GM04503 (cell line): ENCODE measurements at places on chromosomes 2 and 18.

- DNase-seq: no peak
Observed at GRCh38 chr2:133802409-133803039, 234.3 kb upstream of the NCKAP5 start.

- no peak for DNase-seq
Observed at GRCh38 chr18:10487154-10487553, 32.7 kb downstream of the APCDD1 start.

DNA sequence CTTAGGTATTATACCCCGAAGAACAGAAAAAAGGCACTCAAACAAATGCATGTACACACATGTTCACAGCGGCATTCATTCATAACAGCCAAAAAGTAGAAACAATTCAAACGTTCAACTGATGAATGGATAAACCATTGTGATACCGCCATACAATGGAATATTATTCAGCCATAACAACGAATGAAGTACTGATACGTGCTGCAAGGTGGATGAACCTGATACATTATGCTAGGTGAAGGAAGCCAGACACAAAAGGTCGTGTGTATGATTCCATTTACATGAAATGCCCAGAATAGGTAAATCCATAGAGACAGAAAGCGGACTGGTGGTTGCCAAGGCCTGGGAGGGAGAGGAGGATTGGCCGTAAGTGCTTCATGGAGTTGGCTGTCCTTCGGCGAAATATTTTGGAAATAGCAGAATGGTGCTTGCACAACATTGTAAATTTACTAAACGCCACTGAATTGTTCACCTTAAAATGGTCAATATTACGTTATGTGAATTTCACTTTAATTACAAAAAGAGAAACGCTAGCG, 750 bp upstream of the RMP24 start:
- DNase-seq: no peak

DNA sequence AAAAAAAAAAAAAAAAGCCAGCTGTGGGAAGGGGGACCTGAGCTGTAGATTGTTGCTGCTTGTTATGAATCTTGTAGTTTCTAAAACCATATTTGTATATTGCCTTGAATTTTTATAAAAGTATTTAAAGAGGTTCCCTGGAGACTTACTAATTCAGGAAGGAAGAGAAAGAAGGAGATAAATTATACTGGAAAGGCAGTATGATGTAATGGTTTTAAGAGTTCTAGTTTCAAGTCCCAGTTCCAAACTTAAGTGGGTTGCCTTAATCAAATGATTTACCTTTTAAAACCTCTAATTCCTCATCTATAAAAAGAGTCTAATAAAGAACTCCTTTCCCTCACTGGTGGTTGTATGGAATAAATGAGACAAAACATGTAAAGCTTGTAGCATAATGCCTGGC, 62.2 kb downstream of the PTRHD1 start:
- no peak for DNase-seq

DNA sequence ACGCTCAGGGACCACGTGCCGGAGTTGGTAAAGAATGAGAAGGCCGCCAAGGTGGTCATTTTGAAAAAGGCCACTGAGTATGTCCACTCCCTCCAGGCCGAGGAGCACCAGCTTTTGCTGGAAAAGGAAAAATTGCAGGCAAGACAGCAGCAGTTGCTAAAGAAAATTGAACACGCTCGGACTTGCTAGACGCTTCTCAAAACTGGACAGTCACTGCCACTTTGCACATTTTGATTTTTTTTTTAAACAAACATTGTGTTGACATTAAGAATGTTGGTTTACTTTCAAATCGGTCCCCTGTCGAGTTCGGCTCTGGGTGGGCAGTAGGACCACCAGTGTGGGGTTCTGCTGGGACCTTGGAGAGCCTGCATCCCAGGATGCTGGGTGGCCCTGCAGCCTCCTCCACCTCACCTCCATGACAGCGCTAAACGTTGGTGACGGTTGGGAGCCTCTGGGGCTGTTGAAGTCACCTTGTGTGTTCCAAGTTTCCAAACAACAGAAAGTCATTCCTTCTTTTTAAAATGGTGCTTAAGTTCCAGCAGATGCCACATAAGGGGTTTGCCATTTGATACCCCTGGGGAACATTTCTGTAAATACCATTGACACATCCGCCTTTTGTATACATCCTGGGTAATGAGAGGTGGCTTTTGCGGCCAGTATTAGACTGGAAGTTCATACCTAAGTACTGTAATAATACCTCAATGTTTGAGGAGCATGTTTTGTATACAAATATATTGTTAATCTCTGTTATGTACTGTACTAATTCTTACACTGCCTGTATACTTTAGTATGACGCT, 5.8 kb downstream of the MYCN start:
- no peak for DNase-seq

- no peak for DNase-seq
Observed at GRCh38 chr2:177313162-177313781, 48.7 kb upstream of the NFE2L2 start.

GRCh38 chr2:9315280-9315847, 108.0 kb downstream of the ITGB1BP1 start:
- DNase-seq: no peak

DNA sequence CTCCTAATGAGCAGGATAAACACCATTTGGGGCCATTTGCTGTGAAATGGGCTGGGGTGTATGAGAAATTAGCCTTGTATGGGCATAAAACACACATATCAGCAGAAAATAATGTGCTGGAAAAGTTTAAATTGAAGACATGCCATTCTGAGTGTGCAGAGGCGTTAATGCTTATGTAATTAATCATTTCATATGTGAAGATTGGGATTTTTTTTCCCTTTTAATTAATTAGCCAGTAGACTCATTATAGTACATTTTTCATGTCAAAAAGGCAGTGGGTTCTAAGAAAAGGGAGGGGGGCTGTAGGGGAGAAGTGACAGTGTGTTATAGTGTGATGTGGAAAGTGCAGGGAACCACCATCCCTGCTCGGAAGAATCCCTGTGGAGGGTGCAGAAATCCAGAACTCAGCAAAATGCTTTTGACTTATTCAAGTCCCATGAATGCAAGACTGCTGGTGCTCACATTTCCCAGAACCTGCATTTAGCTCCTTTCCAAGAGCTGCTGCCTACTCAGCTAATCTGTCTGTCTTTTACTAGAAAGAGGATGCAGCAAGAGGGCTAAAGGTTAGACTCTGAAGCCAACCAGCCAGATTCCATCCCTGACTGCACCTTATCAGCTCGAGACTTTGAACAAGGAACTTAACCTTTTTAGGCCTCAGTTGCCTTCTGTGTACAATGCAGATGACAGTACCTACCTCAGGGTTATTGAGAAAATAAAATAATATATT, 11.6 kb upstream of the COX7A2L start:
- DNase-seq: no peak

GRCh38 chr2:234165421-234165820, 114.9 kb downstream of the SPP2 start:
- peak; percentile 23 for DNase-seq

DNA sequence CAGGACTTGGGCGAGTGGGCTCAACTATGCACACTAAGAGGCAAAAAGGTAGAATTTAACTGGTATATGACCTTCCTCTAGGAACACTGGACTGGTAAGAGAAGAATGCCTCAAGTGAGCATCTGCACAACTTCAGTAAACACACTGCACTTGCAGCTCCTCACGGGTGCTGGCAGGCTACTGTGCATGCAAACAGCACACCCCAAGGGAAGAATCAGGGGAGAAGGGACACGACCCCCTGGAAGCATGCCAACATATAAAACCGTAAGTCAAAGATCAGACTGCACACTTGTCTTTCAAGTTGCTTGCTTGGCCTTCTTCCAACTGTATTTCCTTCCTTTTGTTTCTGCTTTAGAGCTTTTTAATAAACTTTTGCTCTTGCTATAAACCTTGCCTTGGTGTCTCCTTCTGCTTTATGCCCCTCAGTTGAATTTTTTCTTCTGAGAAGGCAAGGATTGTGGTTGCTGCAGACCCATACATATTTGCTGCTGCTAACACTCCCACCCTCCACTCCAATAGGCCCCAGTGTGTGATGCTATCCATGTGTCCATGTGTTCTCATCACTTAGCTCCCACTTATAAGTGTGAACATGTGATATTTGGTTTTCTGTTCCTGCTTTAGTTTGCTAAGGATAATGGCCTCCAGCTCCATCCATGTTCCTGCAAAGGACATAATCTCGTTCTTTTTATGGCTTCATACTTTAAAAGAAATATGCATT, 263.7 kb upstream of the SPOPL start:
- DNase-seq: no peak

- peak; percentile 57 for DNase-seq
Observed at GRCh38 chr2:128260239-128261138, 58.2 kb downstream of the HS6ST1 start.

DNA sequence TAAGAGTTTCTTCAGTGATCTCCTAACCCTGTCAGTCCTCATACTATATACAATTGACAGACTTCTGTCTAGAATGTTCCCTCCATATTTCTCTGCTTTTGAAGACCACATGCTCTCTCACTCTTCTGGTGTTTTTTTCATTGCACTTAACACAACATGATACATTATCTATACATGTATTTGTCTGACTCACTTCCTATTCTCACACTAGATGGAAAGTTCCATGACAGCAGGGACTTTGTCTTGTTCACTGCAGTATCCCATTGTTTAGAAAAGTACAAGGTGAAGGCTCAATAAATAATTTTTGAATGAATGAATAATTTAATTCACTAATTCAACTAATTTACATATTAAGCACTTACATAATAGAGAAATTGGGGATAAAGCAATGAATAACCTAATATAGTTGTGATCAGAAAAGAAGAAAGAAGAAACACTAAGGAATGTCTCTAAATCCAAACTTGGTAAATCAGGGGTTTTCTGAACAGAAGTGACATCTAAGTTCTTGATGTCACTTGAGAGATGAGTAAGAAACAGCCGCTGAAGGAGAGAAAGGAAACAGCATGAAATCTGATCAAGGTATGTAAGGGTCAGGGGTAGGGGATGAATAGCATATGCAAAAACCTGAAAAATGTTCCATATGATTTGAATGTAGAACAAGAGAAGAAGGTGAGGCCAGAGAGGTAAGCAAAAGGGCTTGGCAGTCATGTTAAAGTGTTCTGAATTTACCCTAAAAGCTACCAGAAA, 42.4 kb downstream of the MBD2 start:
- no peak for DNase-seq

- no peak for DNase-seq
Observed at GRCh38 chr18:57141208-57142129, 5.4 kb upstream of the BOD1L2 start.

DNA sequence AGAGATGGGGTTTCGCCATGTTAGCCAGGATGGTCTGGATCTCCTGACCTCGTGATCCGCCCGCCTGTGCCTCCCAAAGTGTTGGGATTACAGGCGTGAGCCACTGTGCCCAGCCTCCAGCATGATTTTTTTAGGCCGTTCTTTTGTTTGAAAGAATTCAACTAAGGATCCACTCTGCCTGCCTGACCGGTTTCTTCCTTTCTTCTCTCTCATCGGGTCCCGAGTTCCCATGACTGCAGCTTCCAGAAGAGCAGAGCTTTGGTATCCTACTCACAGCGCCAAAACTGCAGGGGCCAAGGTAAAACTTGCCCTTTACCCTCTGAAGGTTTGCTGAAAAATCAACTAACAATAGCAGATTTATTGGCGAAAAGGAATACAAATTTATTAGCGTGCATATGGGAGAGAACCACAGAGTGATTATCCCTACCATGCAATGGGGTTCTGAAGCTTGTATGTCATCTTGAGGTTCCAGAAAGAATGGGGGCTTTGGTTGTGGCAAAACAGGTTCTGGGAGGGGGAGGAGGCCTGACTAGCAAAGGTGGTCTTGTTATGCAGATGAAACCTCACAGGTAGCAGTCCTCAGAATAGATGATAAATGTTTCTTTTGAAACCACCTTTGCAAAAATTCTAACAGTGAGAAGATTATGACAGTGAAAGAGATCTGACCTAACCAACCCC, 87.0 kb upstream of the MSH6 start:
- DNase-seq: no peak
